ENCODE measurements at places on chromosomes 3 and 15.

- no peak for DNase-seq
Measured at GRCh38 chr3:187804120-187804744, 59.0 kb upstream of the BCL6 start.

DNA sequence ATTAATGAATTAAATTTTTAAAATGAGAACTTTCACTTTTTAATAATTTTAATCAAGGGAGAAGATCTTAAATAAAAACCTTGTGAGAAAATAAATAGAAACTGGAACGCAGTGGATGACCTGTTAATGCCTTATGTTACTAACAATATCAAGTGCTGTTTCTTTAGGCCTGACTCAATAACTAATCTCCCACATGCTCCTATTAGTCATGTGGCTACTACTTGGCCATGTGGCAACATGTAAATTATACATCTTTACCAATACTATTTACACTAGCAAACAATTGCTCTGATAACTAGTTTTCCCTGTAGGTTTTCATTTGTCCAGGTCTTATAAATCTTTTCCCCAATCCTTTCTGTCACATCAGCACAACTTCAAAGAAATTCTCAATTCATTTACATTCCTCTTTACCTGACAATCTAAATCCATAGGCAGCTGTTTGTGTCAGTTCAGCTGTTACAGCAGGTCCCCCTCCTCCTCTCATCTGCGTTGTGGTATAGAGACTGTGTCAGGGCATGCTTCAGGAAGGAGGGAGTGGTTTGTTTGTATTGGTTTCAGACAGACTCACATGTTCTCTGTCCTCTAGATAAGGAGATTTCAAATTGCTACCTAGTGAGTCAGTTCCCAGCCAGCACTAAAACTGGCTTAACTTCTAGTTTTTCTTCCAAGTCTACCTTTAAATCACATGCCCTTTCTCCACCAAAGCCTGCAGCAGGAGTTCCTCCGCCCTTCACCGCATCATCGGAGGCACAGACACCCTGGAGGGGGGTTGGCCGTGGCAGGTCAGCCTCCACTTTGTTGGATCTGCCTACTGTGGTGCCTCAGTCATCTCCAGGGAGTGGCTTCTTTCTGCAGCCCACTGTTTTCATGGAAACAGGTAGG lies 11.3 kb upstream of the C3orf52 start:
- no peak for DNase-seq

- no peak for DNase-seq
Measured at GRCh38 chr3:78183906-78184599, 1144.2 kb downstream of the ROBO2 start.

- DNase-seq: no peak
Measured at GRCh38 chr15:69535101-69535638, 82.6 kb downstream of the RPLP1 start.

DNA sequence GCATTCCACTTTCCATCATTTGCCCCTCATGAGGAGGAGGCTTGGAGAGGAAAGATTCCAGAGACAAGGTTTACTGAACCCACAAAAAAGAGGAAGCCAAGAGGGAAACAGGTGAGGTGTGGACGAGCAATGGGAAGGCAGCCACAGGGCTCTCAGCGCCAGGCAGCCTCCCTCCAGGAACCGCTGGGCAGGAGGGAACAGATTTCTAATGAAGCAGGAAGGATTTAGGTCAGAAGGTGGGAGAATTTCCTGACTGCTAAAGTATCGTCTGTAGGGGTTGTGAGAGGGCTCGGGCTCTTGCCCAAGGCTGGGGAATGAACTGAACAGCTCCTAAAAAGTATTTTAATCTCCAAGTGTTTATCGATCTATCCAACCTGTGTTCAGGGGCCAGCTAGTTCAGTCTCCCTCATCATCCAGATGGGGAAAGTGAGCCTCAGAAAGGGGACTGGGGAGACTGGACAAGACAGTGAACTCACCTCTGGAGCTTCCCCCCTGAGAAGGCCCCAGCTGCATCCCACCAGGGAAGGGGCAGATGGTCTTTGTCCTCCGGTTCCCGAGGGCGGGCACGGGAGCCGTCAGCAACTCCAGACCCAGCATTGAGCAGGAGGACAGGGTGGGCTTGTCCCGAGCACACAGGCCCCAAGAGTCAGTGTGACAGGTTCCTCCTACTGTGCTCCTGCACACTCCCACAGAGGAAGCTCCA lies 10.5 kb downstream of the LOXL1 start:
- no peak for DNase-seq

GRCh38 chr3:72345980-72346379 lies 502.3 kb downstream of the SHQ1 start:
- no peak for DNase-seq

GRCh38 chr3:195896361-195897080 lies 11.8 kb downstream of the TNK2 start:
- DNase-seq: no peak

GRCh38 chr3:20837676-20838302 lies 651.8 kb upstream of the SGO1 start:
- DNase-seq: no peak
